ENCODE measurements at places on chromosomes 3 and 15. TPM values are rescaled to one million over a fixed set of nuclear protein-coding genes. Genes with fewer than 3 reads are reported as not detected.
A peak's percentile ranks its signal among the peaks of the same experiment; 100 is the strongest.

DNA sequence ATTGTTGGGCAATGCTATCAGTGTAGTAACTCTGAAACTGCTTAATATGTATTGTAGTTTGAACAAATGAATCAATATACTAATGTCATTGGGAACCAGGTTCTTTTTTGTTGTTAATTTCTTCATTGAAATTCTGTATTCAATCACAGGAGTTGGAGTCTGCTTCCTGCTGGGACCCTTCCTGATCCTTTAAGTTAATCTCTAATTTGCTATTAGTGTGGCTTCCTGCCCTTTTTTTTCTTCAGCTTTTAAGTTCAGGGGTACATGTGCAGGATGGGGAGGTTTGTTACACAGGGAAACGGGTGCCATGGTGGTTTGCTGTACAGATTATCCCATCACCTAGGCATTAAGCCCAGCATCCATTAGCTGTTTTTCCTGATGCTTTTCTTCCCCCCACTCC, 21.7 kb downstream of the GPR160 start:
- H3K27ac ChIP-seq, result no peak overlapping the region
- H3K4me1 ChIP-seq, result no peaks in the 10 kb centered on the region
- DNase-seq, result no peak
- no peaks in the 10 kb centered on the region for H3K36me3 ChIP-seq
- H3K27me3 ChIP-seq, result no peaks in the 10 kb centered on the region
- no peak overlapping the region for H3K4me3 ChIP-seq

GRCh38 chr3:149647812-149648211, 10.0 kb downstream of the WWTR1 start:
- DNase-seq, result no peak
- H3K27me3 ChIP-seq, result no peaks in the 10 kb centered on the region
- no peak overlapping the region for H3K27ac ChIP-seq
- no peak overlapping the region for H3K4me3 ChIP-seq
- peaks cover 72% of the 10 kb centered on the region for H3K4me1 ChIP-seq
- peaks cover 24% of the 10 kb centered on the region for H3K36me3 ChIP-seq

- peaks cover 15% of the 10 kb centered on the region for H3K4me1 ChIP-seq
- H3K27me3 ChIP-seq, result no peaks in the 10 kb centered on the region
- no peaks in the 10 kb centered on the region for H3K36me3 ChIP-seq
Measured at GRCh38 chr3:112761062-112761638, 85.5 kb downstream of the CD200R1L start.

- peaks cover 3% of the 10 kb centered on the region for H3K36me3 ChIP-seq
- no peak overlapping the region for H3K4me3 ChIP-seq
- no peak overlapping the region for H3K27ac ChIP-seq
- H3K4me1 ChIP-seq, result peaks cover 21% of the 10 kb centered on the region
- DNase-seq, result no peak
Measured at GRCh38 chr3:47315069-47315647, 32.4 kb downstream of the KLHL18 start.

DNA sequence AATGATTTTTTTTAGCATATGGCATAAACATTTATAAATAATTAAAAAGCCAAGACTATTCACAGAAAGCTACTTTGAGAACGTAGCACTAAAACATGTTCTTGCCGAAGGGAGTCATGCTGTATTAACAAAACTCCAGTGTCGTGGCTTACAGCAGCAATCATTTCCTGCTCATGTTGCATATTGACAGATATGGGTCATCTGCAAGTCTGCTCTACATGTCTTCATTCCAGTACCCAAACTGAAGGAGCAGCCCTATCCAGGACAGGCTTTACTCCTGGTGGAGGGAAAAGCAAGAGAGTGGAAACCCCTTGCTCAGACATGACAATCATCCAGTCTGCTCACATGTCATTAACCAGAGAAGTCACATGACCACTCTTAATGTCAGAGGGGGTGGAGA, 87.6 kb downstream of the NEK11 start:
- no peak overlapping the region for H3K4me3 ChIP-seq
- H3K4me1 ChIP-seq, result peaks cover 13% of the 10 kb centered on the region
- no peaks in the 10 kb centered on the region for H3K27me3 ChIP-seq
- DNase-seq, result no peak
- peaks cover 5% of the 10 kb centered on the region for H3K36me3 ChIP-seq

RETNLB gene
- not detected for total RNA-seq

- no peak overlapping the region for H3K27ac ChIP-seq
- peaks cover 30% of the 10 kb centered on the region for H3K4me1 ChIP-seq
- H3K27me3 ChIP-seq, result no peaks in the 10 kb centered on the region
- no peak for DNase-seq
- H3K4me3 ChIP-seq, result no peak overlapping the region
Measured at GRCh38 chr15:72269739-72270138, 2.6 kb downstream of the PARP6 start.

GRCh38 chr3:150049317-150049716, 78.6 kb upstream of the PFN2 start:
- H3K4me3 ChIP-seq, result no peak overlapping the region
- peaks cover 1% of the 10 kb centered on the region for H3K27me3 ChIP-seq
- H3K4me1 ChIP-seq, result no peaks in the 10 kb centered on the region
- no peak for DNase-seq

EFHB gene
- total RNA-seq, result 1.0 TPM

GRCh38 chr3:138360869-138361525, 12.6 kb downstream of the MRAS start:
- peaks cover 41% of the 10 kb centered on the region for H3K4me1 ChIP-seq
- DNase-seq, result no peak
- peak overlapping the region; percentile 74 for H3K27ac ChIP-seq
- no peaks in the 10 kb centered on the region for H3K27me3 ChIP-seq
- H3K36me3 ChIP-seq, result no peaks in the 10 kb centered on the region
- no peak overlapping the region for H3K4me3 ChIP-seq

GRCh38 chr3:159165961-159166360, 364.1 kb downstream of the MFSD1 start:
- no peak for DNase-seq
- no peak overlapping the region for H3K4me3 ChIP-seq

GRCh38 chr15:101099183-101099582, 152.7 kb downstream of the CHSY1 start:
- no peak overlapping the region for H3K27ac ChIP-seq
- no peaks in the 10 kb centered on the region for H3K4me1 ChIP-seq
- H3K4me3 ChIP-seq, result no peak overlapping the region
- no peaks in the 10 kb centered on the region for H3K36me3 ChIP-seq

DNAH12 gene
- total RNA-seq, result 0.29 TPM

GRCh38 chr15:55118344-55118870, 78.3 kb downstream of the RSL24D1 start:
- H3K27me3 ChIP-seq, result peaks cover 7% of the 10 kb centered on the region
- no peak overlapping the region for H3K27ac ChIP-seq
- H3K4me1 ChIP-seq, result no peaks in the 10 kb centered on the region

DNA sequence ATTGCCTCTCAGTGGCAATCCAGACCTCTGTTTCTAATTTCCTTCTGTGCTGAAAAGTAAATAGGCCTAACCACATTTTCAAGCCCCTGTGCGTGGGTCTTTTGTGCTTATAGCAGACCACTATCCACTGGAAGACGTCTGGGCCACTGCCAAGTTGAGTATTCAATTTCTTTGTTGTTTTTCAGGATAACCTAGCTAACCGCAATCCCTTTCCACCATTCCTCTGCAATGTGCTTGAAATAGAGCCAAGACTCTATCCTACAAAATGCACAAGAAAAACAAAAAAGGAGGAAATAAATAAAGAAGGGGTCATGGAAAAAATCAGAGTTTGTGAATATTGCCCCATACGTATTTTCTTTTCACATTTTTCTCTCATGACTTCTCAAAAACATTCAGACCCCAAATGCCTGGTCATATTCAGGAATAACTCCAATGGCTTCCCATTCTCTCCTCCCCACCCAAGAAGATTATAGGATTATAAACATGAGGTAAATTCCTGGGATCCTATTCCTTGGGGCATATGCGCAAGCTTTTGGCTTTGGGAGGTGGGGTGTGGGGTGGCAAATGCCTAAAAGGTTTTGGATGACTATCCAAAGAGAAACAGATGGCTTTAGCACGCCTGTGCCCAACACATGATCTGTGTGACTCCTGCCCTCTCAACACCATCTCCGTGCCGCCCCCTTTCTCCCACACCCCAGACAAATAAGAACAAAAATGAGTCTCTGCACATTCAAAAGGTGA, 217.9 kb upstream of the THBS1 start:
- no peaks in the 10 kb centered on the region for H3K27me3 ChIP-seq
- H3K36me3 ChIP-seq, result no peaks in the 10 kb centered on the region
- H3K4me3 ChIP-seq, result no peak overlapping the region
- no peak for DNase-seq
- H3K27ac ChIP-seq, result peak overlapping the region; percentile 93

CCDC54 gene
- not detected for total RNA-seq

DNA sequence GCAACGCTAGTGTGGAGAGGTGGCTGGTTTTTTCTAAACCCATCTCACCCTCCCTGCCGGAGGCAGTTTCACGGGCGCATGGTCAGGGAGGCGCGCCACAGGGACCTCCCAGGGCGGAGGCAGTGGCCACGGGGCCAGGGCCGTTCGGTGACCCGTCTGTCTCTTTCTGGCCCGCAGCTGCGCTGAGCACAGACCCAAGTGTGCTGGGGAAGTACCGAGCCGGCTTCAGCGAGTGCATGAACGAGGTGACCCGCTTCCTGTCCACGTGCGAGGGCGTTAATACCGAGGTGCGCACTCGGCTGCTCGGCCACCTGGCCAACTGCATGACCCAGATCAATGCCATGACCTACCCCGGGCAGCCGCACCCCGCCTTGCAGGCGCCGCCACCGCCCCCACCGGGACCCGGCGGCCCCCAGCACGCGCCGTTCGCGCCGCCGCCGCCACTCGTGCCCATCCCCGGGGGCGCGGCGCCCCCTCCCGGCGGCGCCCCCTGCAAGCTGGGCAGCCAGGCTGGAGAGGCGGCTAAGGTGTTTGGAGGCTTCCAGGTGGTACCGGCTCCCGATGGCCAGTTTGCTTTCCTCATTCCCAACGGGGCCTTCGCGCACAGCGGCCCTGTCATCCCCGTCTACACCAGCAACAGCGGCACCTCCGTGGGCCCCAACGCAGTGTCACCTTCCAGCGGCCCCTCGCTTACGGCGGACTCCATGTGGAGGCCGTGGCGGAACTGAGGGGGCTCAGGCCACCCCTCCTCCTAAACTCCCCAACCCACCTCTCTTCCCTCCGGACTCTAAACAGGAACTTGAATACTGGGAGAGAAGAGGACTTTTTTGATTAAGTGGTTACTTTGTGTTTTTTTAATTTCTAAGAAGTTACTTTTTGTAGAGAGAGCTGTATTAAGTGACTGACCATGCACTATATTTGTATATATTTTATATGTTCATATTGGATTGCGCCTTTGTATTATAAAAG, 1.8 kb downstream of the HES1 start:
- H3K4me3 ChIP-seq, result peak overlapping the region; percentile 98
- no peak for DNase-seq
- H3K27me3 ChIP-seq, result no peaks in the 10 kb centered on the region
- peaks cover 2% of the 10 kb centered on the region for H3K36me3 ChIP-seq

DNA sequence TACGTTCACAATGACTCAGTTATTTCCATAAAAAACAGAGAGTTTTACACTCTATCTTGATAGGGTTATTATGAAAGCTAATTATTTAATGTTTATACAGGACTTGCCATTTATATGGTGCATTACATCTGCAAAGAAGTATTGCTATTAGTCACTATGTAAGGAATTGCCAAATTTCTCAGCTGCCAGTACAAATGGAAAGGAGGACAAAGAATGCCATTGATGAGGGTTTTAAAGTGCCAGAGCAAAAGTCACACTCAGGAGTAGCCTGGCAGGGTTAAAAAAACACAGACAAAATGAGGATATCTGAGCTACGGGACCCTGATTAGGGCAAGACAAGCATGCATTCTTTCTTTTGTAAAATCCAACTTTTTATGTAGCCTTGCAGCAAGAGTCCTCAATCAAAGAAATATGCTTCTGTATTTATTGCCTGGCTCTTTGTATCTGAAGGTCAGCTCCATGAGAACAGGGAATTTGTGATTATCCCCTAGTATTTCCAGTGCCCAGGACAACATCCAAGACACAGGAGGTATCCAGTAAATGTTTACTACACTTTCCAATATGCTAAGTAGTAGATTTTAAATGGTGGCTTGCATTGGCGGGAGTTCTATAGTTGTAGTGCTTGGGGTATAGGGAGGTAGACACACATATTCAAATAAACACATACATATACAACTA, 1013.6 kb downstream of the ROBO1 start:
- H3K27ac ChIP-seq, result peak overlapping the region; percentile 5
- H3K4me3 ChIP-seq, result no peak overlapping the region
- H3K27me3 ChIP-seq, result no peaks in the 10 kb centered on the region
- H3K36me3 ChIP-seq, result no peaks in the 10 kb centered on the region

GRCh38 chr3:60263191-60263590, 988.1 kb downstream of the FHIT start:
- H3K27ac ChIP-seq, result no peak overlapping the region
- no peak overlapping the region for H3K4me3 ChIP-seq
- no peaks in the 10 kb centered on the region for H3K36me3 ChIP-seq
- DNase-seq, result no peak

NAALADL2 gene
- 19.8 TPM for total RNA-seq

GRCh38 chr3:195546130-195546560, 3.0 kb upstream of the PPP1R2 start:
- H3K27ac ChIP-seq, result peak overlapping the region; percentile 88
- H3K36me3 ChIP-seq, result no peaks in the 10 kb centered on the region

ZNF660 gene
- total RNA-seq, result 5.3 TPM

DNA sequence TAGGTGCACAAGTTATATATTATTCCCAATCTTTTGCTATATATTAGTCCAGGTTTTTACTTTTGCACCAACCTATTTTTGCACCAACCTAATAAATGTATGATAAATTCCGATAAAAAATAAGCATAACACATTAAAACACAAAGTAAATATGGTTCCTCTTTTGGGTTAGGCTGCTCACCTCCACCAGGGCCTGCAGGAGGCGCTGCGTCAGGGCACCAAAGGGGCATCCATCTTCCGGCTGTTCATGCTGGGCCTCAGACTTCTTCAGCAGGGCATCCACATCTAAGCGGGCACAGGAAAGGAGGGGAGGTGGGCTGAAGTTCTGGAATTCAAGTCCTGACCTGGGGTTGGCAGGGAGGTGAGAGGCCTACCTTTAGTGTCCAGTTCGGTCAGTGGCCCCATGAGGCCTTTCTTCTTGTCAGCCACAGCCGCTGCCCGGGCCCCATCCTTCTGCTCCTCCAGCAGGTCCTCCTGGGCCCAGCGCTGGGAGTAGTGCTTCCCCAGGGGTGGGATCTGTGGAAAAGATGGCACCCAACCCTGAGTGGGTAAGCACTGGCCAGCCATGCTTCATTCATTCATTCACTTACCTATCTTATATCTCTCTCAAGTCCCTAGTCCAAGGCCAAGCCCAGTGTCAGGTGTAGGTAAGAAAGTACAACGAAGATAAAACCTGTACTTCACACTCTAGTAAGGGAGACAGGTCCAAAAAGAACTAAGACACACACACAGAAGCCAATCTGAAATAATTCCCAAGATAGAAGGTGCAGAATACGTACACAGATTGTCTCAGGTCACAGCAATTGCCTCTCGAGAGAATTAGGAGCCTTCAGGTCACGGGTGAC, 5.2 kb downstream of the TADA3 start:
- no peak for DNase-seq
- no peaks in the 10 kb centered on the region for H3K27me3 ChIP-seq
- no peak overlapping the region for H3K27ac ChIP-seq
- peaks cover 23% of the 10 kb centered on the region for H3K36me3 ChIP-seq
